ENCODE measurements at places on chromosomes 6 and 20.

DNA sequence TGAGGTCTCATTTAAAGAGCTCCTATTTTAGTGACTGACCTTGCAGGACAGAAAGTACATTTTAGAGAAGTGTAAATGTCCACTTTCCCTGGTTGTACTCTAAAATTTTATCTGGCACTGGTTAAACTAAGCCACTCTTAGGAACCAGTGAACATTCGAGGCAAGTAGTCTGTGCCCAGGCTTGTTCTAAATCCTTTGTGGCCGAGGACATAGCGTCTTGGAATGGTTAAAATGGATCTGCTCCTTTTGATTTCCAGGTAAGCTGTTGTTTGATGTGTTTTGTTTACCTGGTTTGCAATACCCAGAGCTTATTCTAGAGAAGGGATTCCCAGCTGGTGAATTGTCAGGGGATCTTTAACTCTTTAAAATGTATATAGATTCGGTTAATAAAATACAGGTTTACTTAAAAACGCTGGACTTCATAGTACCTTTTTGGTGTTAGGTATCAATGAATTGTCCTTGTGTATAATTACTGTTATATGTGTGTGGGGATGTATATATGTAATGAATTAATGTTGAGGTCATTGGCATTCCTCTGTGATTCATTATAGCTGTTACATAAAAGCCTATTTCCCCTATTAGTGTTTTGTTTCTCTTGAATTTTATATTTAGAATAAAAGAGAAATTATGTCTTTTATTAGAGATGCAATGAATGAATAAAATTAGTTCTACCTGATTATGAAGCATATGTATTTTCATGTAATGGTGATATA is 15.8 kb downstream of the SNX9 start:
- no peak for DNase-seq

DNA sequence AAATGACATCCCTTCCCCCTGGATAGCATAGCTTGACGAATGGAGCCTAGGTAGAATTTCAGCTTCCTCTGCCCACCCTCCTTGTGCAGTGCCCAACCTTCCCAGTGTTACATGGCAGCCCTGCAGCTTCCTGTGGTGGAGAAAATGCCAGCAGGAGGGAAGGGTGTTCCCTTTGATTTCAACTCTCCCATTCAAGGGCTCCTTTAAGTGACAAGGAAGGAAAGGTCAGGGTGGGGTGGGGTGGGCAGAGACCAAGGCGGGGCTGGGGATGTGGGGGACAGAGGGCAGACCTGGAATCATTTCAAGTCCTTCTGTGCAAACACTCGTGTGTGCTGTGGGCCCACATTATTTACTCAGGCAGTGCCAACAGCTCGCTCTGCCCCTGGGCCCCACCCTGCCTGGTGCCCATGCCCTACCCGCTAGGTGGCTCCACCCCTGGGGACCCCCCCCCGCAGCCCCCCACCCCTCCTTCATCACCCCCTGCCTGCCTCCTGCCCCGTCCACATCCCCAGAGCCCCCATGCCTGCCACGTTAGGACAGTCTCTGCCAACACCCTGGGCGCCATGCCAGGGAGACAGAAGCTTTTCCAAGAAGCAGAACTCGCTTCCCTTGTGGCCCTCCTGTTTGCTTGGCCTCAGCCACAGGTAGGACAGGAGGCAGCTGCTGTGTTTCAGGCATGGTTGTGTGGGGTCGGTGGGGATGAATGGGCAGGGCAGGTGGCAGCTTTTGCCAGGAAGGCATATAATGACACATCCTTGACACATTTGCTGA is 9.4 kb downstream of the SPDEF start:
- DNase-seq = peak; percentile 14

DNA sequence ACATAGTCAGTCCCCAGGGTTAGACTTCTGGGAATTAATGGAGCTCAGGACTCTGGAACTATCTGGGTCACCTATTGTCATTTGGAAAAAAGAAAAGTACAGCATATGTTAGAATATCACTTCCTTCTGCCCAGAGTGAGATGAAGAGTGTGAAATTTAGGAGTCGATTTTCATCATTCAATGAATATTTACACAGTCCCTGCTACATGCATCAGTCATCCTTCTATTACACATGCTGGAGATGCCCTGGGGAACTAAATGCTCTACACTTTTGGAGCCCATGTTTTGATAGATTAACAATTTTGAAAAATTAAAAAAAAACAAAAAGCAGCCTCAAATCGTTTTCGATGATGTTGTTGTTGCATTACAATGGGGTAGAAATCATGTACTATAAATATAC is 315.4 kb downstream of the ALDH8A1 start:
- no peak for DNase-seq

DNA sequence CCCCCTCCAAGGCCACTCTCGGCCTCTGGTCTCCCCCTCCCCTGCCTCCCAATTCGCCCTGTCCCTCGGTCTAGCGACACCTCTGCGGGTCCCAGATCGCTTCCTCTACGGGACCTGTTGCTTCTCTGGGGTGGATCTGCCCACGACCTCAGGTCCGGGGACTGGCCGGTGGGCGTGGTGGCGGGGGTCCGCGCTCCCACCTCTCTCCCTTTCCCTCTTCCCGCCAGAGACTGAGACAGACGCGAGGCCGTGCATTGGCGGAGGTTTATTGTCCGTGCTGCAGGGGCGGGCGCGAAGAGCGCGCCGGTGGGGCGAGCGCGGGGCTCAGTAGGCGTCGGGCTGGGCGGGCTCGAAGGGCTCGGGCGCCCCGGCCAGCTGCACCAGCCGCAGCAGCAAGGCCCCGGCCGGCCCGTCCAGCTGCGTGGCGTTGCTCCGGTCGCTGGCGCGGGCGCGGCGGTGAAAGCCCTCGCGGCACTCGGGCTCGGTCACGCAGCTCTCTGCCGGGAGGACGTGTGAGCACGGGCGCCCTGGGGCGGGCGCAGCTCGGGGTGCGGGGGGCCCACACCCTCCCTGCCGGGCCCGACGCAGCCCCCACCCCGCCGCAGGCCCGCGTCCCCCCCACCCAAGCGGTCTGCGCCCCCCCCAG is 2.1 kb downstream of the AVP start:
- no peak for DNase-seq

DNA sequence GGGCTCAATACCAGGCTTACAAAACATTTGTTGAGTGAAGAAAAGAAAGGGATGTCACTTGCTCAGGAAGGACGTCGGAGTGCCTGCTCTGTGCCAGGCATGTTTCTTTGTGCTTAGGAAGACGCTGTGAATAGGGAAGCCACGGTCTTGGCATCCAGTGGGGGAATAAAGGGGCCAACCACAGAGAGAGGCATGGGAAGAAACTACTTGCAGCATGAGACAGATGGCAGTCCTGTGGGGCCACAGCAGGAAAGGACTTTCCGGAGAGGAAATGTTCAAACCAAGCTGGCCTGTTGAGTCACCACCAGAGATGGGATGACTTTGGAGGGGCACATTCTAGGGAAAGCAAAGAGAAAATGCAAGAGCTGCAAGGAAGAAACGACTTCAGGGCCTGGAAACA is 173.2 kb downstream of the CDH26 start:
- DNase-seq = no peak

GRCh38 chr6:111653434-111653833 is 47.8 kb upstream of the TRAF3IP2 start:
- DNase-seq = no peak

DNA sequence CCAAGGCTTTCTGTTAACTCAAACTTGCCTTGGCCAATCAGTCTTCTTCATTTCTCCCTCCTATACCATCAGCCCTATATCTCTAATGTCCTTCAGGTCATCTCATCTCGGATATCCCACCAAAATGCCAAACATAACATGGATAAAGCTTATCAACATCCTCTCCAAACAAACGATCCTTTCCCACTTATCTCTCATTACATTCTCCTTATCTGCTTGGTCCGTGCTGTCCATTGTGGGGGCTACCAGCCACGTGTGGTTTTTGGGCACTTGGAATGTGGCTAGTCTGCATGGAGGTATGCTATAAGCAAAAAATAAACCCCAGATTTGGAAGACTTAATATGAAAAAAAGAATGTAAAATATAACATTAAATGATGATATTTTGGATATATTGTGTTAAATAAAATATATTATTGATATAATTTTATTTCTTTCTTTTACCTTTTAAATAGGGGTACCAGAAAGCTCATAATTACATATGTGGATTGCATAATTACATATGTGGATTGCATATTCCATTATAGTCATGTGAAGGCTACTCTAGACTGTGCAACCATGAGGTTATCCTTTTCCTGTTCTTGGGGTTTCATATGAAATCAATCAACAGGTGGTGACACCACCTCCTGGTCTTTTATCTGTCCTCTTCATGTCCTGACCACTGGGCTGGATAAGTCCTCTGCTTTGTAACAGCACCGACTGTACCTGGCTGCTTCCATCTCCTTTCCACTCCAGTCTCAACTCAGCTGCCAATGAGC is 123.0 kb downstream of the CD83 start:
- no peak for DNase-seq

DNA sequence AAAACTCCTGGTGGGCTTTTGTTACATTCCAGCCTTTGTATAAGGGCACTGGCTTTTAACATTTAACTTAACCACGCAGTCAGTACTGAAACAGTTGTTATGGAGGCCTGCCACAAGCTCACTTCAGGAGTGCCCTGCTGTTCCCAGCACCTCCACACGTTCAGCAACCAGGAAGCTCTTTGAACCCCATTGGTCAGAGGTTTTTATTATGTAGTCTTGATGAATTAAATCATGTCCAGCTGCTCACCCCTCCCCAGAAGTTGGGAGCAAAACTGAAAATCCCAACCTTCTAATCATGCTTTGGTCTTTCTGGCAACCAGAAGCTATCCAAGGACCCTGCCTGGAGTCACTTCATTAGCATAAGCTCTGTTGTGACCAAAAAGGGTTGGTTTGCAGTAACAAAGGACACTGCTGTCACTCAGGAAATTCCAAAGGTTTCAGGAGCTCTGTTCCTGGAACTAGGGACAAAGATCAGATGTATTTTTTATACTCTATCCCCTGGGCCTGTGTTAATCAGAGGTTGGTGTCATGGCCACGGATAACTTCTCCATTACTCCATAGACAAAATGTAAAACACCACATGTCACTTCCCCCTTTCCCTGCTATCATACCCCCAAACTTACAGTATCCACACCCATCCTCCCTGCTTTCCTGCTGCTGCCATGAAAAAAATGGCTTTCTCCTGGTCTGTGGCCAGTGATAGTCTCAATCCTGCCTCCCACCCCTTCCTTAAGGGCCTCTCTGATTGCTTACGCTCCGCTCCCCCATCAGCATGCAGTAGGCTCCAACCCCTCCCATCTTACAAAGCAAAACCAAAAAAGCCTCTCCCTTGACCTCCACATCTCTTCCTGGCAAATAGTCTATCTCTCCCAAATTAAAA is 3.1 kb downstream of the ARMC12 start:
- DNase-seq = no peak

- DNase-seq = no peak
These were observed 79.7 kb downstream of the SMLR1 start for GRCh38 chr6:130906736-130907381.

GRCh38 chr6:34383656-34384320 is 8.7 kb downstream of the NUDT3 start:
- no peak for DNase-seq

GRCh38 chr20:51385646-51386530 is 156.6 kb downstream of the NFATC2 start:
- no peak for DNase-seq

GRCh38 chr6:25875926-25876602 is 2.0 kb upstream of the SLC17A3 start:
- no peak for DNase-seq

GRCh38 chr20:13739731-13740649 is 44.7 kb downstream of the ESF1 start:
- no peak for DNase-seq

DNA sequence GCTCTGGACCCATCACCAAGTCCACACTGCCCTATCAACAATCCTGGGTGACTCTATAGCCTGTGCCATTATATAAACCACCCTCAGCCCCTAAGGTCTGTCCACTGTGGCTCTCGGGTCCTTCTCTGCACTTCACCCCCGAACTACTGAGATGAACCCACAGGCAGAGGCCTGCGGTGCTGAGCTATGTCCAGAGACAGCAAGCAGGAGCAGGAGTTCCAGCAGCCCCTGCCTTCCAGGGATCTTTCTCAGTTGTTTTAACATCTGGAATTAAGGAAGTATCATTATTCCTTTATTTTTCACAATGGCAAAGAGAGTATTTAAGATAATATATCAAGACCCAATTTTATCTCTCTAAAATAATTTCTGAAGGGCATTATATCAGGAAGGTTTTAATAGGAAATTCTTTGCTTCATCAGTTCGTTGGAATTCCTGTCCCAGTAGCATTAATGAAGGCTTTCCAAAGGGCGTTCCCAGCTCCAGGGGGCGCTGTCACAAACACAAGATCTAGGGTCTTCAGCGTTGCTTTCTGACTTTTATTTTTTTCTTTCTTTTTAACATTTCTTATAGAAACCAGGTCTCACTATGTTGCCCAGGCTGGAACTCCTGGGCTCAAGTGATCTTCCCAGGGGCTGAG is 27.3 kb downstream of the RRBP1 start:
- no peak for DNase-seq
